ENCODE measurements at places on chromosomes 16 and 17.
A peak's percentile ranks its signal among the peaks of the same experiment; 100 is the strongest.

DNA sequence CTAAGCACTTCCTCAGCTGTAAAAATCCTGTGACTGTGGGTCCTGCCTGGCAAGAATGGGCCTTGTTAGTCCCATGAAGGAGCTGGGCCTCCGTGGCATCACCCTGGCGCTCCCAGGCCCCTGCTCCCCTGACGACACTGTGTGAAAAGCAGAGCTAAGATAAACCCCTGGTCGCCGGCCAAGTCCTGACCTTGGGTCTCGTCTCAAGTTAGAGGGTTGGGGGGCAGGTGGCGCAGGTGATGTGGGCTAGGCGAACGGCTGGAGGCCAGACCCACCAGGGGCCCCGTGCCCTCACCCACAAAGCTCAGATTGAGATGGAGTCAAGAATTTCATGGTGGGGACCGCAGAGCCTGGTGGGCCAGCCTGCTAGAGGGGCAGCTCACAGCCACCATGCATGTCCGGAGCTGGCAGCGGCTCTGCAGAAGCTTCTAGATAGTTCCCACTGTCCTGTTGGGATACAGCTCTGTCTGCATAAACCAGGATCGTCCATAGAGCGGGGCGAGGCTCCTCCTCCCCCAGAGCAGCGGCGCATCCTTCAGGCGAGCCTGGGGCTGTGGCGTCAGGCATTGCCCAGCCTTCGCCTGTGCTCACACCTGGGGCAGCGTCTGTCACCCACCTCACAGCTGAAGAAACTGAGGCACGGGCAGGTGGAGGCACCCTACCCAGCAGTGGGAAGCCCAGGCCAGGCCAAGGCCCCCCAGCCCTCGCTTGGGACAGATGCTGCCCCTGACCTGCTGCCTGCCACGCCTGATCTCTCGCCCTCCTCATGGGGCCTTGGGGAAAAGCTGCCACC lies 12.0 kb downstream of the CYBC1 start:
- no peak for DNase-seq

GRCh38 chr17:70544317-70544716 lies 375.0 kb downstream of the KCNJ2 start:
- DNase-seq = no peak

DNA sequence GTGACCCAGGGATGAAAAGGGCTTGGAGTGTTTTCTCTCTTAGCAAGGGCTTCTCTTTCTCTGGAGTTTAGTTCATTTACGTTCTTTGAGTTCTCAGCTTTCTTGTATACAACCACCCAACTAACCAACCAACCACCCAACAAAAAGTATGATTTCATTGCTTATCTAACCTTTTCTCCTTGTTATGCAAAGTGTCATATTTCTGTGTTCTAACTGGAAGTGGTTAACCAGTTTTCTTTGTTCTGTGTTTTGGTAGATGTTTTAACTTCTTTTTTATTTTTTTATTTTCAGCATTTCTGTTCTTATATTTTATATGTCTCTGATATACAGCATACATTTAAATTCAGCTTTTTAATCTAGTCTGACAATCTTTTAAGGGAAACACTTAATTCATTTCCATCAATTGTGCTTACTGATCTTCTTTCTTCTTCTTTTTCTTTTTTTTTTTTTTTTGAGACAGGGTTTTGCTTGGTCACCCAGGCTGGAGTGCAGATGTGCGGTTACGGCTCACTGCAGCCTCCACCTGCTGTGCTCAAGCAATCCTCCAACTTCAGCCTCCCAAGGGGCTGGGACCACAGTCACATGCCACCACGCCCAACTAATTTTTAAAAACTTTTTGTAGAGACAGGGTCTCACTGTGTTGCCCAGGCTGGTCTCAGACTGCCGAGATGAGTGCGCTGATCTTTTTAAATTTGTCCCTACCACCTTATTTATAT lies 29.6 kb downstream of the NLK start:
- no peak for DNase-seq

- DNase-seq = peak; percentile 100
These were observed 75.4 kb downstream of the YPEL2 start for GRCh38 chr17:59406808-59407381.

GRCh38 chr17:7676533-7676932 lies 10.8 kb downstream of the TP53 start:
- DNase-seq = no peak

DNA sequence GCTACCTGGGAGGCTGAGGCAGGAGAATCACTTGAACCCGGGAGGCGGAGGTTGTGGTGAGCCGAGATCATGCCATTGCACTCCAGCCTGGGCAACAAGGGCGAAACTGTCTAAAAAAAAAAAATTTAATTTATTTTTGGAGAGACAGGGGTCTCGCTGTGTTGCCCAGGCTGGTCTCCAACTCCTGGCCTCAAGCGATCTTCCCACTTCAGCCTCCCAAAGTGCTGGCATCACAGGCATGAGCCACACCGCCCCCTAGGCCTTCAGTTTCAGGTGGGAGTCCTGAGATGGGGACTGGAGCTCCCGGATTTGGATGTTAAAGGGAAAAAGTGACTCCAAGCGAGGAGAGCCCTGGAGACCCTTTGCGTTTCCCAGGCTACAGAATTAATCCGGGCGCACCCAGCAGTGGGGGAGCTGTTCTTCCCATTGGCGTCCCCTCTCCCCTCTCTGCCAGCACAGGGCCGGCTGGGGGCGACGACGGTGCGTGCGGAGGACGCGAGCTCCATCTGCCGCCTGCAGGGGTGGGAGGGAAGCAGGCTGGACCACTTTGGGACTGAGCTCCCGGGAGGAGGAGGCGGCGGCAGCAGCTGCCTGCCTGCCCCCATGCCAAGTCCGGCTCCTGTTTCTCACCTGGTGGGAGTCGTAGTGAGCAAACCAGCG lies 49.3 kb upstream of the USP7 start:
- no peak for DNase-seq

DNA sequence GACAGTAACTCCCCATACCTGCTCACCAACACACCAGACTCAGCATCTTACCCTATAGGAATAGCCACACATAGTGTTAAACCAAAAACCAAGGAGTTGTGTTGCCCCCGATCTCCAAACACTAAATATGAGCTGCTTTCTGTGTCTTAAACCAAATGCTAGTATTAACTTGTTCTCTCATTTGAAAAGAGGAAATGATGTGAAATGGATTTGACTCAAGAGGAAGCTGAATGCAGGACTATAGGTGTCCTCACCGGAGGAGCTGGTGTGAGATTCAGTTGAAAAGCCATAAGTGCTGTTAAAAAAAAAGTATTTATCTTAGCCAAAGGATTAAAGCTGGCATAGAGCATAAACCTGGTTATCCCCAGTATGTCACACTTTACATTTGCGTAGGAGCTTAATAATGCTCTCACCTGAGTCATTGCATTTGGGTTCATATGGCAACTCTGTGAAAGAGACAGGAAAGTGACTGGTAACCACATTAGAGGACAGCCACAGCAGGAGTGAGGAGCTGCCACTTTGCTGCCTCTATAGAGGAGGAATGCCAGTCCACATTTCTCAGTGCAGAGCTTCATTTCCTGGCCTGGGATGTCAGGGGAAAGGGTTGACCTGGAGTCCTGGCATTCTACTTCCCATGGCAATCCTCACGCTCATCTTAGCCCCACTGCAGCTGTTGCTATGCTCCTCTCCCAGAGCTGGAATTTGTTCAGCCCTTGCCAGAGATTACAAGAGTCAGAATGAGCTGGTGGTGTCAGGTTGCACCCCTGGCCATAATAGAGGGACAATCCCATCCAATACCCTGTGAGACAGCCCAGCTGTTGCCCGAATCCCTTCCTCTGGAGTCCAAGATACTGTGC lies 143.3 kb upstream of the ANKFN1 start:
- DNase-seq = no peak

DNA sequence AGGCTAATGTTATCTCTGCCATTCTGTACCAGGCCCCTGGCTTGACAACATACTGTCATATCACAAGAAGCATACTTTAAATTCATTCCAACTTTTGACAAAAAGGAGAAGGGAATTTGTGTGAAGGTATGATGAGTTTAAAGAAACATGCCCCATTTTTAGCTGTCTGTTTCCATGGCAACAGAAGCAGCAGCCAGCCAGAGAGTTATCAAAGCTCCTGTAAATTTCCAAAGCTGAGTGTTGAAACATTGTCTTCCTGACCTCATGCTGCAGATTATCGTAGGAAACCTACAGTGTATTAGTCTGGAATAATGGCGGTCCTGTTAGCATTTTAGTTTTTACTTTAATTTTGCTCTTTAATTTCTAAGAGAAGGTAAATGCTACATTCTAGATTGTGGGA lies 124.9 kb downstream of the MRTFB start:
- peak; percentile 2 for DNase-seq

GRCh38 chr17:77286641-77287431 lies 146.1 kb downstream of the SEC14L1 start:
- peak; percentile 71 for DNase-seq

- DNase-seq = no peak
These were observed 123.1 kb downstream of the NPIPB5 start for GRCh38 chr16:22633799-22634198.

Data from kidney glomerular epithelial cell (primary cell).